Central memory CD4-positive, alpha-beta T cell (primary cell): ENCODE measurements at places on chromosomes 1 and 21.

DNA sequence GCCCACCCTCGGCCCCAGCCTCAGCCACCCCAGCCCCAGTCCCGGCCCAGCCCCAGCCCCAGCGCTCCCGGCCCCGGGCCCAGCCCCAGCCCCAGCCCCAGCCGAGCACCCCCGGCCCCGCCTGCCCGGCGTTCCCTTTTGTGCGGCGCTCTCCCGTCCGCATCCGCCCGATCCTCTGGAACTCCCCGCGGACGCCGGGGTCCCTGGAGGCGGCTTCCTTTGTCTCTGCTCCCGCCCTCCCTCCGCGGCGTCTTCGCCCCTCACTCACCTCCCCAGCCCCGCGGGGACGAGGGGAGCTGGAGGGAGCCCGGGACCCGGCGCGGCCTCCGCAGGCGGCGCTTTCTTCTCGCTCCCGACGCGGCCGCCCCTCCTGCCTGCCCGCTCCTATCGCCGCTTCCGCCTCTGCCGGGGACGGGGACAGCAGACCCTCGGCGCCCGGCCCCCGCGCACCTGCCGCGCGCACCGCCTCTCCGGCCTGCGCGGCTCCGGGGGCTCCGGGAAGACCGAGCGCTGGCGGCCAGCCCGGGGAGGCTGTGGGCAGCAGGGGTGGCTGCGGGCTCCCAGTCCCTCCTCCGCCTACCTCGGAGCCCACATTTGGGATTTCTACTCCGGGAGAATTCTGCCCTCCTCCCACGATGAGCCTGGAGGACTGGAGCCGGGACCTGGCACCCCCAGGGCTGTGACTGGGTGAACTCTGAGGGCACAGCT, 14.0 kb downstream of the AGRN start:
- DNase-seq: no peak

DNA sequence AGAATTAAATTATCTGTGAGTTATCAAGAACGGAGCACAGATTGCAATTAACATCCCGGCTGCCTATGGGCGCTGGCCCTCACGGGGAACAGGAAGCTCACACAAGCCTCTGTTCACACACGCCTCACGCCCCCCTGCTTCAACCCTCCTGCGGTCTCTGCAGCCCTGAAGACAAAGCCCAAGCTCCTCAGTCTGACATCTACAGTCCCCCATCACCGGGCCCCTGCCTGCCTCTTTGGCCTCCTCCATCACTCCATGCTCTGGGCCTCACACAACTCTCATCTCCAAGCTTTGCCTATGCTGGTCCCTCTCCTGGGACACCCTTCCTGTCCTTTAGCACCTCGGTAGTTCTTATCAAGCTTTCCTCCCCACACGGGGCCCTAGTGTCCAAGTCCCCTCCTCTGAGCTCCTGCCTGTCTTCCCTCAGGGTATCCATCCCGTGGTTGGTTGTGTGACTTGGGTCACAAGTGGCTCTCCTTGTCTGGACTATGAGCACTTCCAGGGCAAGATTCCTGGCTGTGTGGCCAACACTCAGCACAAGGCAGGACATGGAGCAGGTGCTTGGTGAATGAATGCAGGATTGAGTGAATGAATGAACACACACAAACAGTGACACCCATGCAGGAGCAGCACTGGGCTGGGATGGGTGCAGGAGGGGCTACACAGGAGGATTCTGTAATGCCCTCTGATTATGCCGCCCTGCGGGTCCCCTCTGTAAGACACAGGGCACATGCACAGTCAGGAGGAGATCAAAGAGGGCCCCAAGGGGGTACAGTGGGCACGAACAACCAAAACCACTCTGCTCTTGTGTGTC, 116.1 kb downstream of the DMRTB1 start:
- DNase-seq: no peak

GRCh38 chr1:236009857-236010256, 55.0 kb downstream of the NID1 start:
- DNase-seq: no peak

DNA sequence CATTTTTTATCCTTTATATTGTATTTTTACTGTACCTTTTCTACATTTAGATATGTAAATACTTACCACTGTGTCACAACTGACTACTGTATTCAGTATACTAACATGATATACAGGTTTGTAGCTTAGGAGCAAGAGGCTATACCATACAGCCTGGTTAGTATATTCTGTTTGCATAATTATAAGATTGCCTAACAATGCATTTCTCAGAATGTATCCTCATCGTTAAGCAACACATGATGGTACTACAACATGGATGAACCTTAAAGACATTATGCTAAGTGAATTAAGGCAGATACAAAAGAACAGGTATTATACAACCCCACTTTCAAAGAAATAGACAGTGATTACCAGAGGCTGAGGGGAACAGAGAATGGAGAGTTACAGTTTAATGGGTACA, 62.7 kb downstream of the RUSC1 start:
- no peak for DNase-seq

GRCh38 chr1:55571767-55572166, 356.6 kb upstream of the USP24 start:
- no peak for DNase-seq

- DNase-seq: no peak
These were observed 3.0 kb downstream of the MOV10 start for GRCh38 chr1:112677501-112677900.

GRCh38 chr21:31459457-31459856, 115.4 kb upstream of the TIAM1 start:
- DNase-seq: no peak

- peak; percentile 68 for DNase-seq
These were observed 440 bp downstream of the TNFRSF25 start for GRCh38 chr1:6465461-6466005.

- DNase-seq: no peak
These were observed 25.4 kb upstream of the TENT5C start for GRCh38 chr1:117580436-117580835.

DNA sequence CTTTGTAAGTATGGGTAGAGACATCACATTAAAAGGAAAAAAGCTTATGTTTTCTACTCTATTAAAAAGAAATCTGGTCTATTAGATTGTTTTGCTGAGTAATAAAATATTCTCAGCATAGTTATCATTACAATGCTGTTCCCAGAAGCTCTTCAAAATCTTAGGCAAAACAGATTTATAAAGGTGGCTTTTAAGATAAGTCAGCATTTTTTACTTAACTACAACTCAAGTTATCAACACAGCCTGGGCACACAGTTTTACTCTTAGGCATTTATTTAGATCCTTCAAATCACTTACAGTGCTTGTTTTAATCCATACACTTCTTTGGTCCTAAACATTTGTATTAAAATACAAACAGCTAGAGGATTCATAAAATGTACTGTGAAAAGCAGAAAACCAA, 534.8 kb upstream of the NCAM2 start:
- no peak for DNase-seq

- DNase-seq: no peak
These were observed 134.2 kb upstream of the FGGY start for GRCh38 chr1:59162665-59163064.

- no peak for DNase-seq
These were observed 615 bp downstream of the CLIC4 start for GRCh38 chr1:24745711-24746413.

DNA sequence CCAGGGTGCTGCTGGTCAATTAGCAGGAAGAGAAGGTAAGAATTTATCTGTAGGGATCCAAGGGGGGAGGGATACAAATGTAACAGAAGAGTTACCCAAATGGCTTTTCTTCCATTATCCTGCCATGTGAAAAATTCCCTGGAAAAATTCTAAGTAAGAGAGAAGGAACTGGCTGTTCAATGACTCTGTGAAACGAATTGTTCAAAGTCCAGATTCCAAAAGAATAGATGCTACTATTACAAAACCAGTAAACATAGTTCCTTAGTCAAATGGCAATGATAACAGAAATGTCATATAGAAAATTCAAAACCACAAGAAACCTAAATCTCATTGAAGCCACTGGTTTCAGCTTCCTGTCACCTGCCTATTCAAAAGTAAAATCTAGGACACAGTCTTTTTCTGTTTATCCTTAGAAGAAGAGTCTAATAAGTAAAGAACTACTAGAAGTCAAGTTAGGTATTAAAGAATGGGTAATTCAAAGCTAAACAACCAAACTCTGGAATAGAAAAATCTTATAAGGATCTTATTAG, 102.6 kb downstream of the ZNF644 start:
- DNase-seq: peak; percentile 17

- no peak for DNase-seq
These were observed 310.3 kb downstream of the NFIA start for GRCh38 chr1:61392409-61393242.

- DNase-seq: no peak
These were observed 65.6 kb upstream of the ETS2 start for GRCh38 chr21:38740090-38740489.

GRCh38 chr1:154609398-154610380, 1.7 kb upstream of the ADAR start:
- peak; percentile 69 for DNase-seq

- DNase-seq: no peak
These were observed 74.2 kb upstream of the COX20 start for GRCh38 chr1:244761279-244761678.

DNA sequence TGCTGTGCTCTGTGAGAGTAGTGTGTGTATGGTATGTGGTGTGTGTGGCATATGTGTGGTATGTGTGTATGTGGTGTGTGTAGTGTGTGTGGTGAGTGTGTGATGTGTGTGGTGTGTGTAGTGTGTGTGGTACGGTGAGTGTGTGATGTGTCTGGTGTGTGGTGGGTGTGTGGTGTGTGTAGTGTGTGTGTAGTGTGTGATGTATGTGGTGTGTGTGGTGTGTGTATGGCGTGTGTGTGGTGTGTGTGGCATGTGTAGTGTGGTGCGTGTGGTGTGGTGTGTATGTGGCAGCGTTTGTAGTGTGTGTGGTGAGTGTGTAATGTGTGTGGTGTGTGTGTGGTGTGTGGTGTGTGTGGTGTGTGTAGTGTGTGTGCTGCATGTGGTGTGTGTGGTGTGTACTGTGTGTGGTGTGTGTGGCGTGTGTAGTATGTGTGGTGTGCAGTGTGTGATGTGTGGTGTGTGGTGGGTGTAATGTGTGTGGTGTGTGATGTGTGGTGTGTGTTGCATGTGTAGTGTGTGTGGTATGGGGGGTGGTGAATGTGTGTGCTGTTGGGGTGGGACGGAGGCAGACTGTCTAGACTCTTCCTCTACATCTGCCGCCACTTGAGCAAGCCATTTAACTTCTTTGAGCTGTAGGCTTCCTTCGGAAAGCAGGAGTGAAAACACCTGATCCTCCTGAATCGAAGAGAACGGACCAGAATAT, 33.5 kb downstream of the GPA33 start:
- DNase-seq: no peak

GRCh38 chr1:236997361-236997760, 6.9 kb downstream of the MT1HL1 start:
- no peak for DNase-seq

DNA sequence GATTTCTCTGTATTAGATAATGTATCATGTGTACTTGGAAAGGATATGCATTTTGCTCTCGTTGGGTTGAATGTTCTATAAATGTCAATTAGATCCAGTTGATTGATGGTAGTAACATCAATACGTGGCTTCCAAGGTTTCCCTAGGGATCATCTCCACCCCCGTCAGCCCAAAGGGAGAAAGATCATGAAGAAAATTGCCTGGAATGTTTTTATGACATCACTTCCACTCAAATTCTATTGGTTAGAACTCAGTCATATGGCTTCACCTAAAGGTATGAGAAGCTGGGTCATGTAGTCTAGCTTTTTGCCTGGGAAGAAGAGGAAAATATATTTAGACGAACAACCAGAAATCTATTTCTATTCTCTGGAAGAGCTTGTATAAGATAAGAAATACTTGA, at the start of gene C1orf185:
Gene C1orf185 (plus strand): TSS at position 253 of the 400 bp plus-strand sequence. CDS start 6 bp downstream, at position 259.
- DNase-seq: no peak

GRCh38 chr1:30379684-30380624, 343.4 kb downstream of the MATN1 start:
- DNase-seq: peak; percentile 46

GRCh38 chr1:203797948-203798655, 2.7 kb downstream of the ZBED6 start:
- no peak for DNase-seq

GRCh38 chr1:27356619-27357280, 10.0 kb downstream of the MAP3K6 start:
- DNase-seq: peak; percentile 30

- no peak for DNase-seq
These were observed 16.6 kb upstream of the LRRC3 start for GRCh38 chr21:44438531-44439210.

DNA sequence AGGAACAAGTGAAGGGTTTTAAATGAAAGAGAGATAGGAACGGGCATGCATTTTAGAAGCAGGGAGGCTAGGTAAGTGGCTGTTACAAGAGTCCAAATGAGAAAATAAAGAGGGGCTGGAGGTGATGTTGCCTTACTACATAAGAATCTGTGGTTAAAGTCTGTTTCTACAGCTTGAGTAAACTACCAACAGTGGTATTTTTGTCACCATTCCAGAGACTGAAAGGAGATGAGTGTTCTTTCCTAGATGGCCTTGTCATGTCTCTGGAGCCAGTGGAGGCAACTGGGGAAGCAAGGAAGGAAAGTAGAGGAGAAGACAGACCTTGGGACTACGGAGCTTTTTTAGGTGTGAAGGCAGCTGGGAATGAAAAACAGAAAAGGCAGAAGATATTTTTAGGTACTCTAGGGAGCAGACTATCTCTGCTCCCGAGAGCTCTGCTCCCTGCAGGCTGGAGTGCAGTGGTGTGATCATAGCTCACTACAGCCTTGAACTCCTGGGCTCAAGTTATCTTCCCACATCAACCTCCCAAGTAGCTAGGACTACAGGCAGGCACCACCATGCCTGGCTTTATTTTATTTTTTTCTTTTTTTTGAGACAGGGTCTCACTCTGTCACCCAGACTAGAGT, 12.2 kb downstream of the HDAC1 start:
- no peak for DNase-seq

DNA sequence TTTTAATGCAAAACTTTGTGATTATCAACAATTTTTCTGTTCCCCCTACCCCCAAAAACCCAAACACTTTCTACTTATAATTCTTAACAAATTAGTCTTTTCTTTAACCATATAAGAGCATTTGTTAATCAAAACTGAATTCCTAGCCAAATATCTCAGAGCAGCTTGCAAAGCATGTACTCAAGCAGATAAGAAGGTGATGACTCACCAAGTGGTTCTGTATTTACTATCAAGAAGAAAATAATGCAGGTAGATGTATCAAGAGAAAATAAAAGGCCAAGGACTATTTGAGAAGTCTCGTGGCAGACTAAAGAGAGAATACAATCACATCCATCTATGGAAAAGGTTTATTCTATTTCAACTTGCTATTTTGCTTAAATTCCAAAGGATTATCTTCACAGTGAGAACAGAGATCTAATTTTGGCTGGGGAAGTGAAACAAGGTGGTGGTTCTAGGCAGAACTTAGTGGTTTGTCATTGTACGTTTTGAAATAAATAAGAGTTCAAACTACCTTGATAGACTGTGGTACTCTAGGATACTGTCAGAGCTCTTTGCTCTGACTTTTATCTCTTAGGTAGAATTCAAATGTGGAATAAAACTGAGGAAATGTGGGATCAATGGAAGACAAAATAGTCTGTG, 94.7 kb upstream of the NRIP1 start:
- no peak for DNase-seq

DNA sequence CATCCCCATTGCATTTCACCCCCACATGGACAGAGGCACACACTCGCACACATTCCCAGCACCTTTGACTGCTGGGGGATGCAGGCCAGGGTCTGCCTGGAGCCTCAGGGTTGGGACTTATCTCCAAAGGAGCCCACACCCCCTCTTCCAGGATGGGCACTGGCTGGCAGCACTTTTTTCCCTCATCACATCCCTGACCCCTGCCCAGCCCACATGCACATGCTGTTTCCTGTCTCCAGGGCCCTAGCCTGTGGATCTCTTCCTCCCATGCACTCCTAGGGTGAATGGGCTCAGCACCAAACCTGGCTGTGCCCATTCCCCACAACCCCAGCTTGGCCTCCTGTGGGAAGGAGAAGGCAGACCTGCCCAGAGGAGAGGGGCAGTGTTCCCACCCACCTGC, 59.3 kb downstream of the STUM start:
- no peak for DNase-seq

- DNase-seq: no peak
These were observed 1807.8 kb downstream of the BRINP3 start for GRCh38 chr1:188669728-188670382.
